Jurkat, Clone E6-1 (cell line): ENCODE measurements at places on chromosomes 7 and 10.

DNA sequence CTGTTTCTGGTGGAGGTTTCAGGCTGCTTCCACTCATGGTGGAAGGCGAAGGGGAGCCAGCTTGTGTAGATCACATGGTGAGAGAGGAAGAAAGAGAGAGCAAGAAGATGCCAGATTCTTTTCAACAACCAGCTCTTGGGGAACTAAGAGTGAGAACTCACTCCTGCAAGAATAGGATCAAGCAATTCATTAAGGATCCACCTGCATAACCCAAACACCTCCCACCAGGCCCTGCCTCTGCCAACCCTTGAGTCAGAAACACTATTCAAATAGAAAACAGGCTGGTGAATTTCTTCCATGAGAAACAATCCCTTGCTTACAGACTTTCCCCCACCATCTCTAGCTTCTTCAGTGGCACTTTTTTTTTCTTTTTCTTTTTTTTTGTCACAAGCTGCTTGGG is 317.2 kb downstream of the GPR158 start:
- no peak for DNase-seq

GRCh38 chr7:7851991-7852390 is 116.6 kb upstream of the GLCCI1 start:
- DNase-seq, result no peak

DNA sequence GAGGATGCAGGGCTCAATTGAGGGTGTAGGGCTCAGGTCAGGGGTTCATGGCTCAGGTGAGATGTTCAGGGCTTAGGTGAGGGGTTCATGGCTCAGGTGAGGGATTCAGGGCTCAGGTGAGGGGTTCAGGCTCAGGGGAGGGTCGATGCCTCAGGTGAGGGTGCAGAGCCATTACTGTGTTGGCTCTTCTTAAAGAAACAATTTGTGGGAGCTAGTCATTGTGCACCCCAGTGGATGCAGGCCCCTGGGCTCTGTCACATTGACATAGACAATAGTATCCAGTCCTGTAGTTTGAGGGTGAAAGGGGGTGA is 86.7 kb downstream of the ADCY1 start:
- no peak for DNase-seq

GRCh38 chr10:113226399-113226798 is 276.4 kb downstream of the TCF7L2 start:
- DNase-seq, result peak; percentile 83

- no peak for DNase-seq
Observed at GRCh38 chr7:43557831-43558495, 24.9 kb upstream of the STK17A start.

GRCh38 chr7:53602817-53603418 is 567.5 kb downstream of the POM121L12 start:
- no peak for DNase-seq

DNA sequence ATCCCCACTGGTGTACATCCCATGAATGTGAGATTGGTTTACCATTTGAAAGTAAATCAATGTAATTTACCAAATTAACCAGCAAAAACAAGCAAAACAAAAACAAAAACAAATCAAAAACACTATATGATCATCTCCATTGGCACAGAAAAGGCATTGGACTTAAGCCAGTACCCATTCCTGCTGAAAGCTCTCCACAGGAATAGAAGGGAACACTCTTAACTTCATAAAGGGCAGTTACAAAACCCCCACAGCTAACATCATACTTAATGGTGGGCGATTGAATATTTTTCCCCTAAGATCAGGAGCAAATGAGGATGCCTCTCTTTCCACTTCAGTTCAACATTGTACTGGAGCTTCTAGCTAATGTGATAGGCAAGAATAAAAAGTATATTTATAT is 34.1 kb downstream of the PRKG1 start:
- no peak for DNase-seq

DNA sequence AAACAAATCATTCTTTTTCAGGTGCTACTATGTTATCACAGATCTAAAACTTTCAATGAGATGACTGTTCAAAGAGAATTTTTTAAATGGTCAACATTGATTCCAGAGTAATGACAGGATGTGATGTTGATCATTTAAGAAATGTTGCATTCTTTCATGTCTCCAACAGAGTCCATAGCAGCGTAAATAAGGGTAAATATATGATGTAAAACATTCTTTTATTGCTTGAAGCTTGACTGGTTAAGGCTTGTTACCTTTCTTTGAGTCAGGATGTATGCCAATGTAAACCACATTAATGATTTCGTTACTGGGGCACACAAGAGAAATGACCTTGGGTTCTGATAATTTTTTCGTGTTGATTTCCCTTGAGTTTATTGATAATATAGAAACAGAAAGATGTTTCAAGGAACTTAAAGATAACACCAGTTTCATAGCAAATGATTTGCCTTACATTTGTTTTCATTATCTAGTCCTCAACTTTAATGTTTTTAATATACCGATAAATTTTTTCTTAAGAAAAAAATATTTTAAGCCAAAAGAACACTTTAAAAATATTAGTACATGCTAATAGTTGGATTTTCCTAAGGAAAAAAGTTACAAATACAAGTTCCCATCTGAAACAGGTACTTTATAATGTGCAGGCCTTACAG is 3.5 kb downstream of the STK17A start:
- DNase-seq, result no peak

- DNase-seq, result no peak
Observed at GRCh38 chr7:139896288-139896687, 67.2 kb downstream of the TBXAS1 start.

GRCh38 chr7:25586513-25586912 is 358.2 kb upstream of the NPVF start:
- no peak for DNase-seq
